ENCODE measurements at places on chromosomes 4 and X.

DNA sequence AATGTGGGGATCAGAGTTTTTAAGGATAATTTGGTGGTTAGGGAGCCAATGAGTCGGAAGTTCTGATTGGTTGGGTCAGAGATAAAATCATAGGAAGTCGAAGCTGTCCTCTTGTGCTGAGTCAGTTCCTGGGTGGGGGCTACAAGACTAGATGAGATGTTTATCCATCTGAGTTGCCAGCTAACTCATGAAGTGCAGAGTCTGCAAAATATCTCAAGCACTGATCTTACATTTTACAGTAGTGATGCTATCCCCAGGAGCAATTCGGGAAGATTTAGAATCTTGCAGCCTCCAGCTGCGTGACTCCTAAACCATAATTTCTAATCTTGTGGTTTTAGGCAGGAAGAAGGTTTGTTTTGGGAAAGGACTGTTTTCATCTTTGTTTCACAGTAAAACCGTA is 565.8 kb upstream of the SPANXN1 start:
- no peak overlapping the region for H3K4me3 ChIP-seq
- DNase-seq = no peak
- no peak overlapping the region for H3K27ac ChIP-seq
- no peaks in the 10 kb centered on the region for H3K27me3 ChIP-seq
- no peaks in the 10 kb centered on the region for H3K36me3 ChIP-seq

DNA sequence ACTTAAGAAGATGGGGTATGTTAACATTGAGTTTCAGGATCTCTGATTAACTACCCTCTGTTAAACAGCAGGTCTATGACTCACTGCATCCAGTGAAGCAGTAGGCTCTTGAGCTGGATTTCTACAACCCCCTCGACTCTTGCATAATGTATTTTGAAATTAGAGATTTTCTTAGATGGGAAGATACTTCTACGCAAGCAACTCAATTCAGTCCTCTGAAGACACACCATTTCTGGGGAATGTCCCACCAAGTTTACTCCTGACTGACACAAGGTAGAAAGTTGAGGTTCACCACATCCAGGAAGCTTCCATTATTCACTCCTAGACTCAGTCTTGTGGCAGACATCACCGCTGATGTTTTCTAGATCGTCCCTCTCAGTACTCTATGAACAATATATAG is 12.9 kb downstream of the PALLD start:
- peak overlapping the region; percentile 47 for H3K27ac ChIP-seq
- peaks cover 9% of the 10 kb centered on the region for H3K27me3 ChIP-seq
- peak; percentile 57 for DNase-seq
- H3K4me1 ChIP-seq = peaks cover 32% of the 10 kb centered on the region
- H3K36me3 ChIP-seq = no peaks in the 10 kb centered on the region

DNA sequence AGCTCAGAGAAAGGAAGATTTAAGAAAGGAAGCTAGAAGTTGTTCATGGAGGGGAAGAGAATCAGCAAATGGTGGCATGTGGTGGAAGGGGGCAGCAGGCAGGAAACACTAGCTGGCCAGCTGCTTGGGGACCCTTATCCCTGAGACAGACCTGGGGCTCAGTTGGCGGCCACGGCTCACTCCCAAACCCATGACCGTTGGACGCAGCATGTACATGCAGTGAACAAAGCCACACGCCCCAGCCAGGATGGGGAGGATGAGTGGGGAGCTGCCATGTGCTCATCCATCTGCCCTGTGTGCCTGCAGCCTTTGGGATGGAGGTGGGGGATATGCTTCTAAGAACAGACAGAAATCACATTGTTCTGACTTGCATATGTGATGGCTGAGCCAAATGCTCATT is 155.2 kb upstream of the PABPC5 start:
- no peak for DNase-seq
- H3K27me3 ChIP-seq = no peaks in the 10 kb centered on the region
- no peaks in the 10 kb centered on the region for H3K36me3 ChIP-seq
- H3K27ac ChIP-seq = no peak overlapping the region

DNA sequence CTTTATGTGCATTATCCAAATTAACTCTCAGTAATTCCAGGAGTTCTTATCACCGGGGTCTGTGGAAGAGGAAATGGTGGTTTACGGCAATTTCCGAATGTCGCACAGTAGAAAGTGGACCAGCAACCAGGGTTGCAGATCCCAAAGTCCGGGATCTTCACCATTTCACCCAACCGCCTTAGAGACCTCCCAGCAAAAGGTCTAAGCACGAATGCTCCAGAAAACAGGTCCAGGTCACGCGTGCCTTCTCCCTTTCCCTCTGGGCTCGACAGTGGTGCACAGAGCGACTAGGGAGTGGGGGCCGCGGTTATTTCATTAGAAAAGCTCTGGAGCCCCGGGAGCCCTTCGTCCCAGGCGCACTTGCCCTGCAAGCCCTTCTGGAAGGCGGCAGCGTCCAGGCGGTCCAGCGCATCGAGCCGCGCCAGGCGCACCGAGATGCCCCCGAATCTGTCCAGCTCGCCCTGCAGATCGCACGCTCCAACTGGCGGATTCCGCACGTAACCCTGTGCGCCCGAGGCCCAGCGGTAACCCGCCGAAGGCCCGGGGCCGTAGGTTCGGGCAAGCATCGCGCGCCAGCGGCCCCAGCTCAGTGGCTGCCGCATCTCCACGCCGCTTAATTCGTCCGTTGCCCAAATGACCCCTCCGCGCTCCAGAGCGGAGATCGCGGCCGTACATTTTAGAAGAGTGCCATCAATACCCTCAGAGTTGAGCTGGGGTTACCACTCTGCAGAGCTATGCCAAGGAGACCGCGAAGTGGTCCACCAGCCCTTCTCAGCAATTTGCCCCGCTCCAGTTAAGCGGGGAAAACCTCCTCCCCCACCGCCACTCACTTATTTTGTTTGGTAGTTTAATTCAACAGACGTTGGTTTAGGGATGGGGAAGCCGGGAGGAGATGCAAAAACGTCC is at the start of gene NUDT6:
NUDT6 (minus strand) TSS at position 627 of the 906 bp plus-strand sequence; CDS start at position 602, 25 bp downstream.
- H3K4me1 ChIP-seq = peaks cover 16% of the 10 kb centered on the region
- H3K36me3 ChIP-seq = no peaks in the 10 kb centered on the region
- H3K27ac ChIP-seq = peak within 1 kb of the TSS; percentile 96
- peak; percentile 38 for DNase-seq

DNA sequence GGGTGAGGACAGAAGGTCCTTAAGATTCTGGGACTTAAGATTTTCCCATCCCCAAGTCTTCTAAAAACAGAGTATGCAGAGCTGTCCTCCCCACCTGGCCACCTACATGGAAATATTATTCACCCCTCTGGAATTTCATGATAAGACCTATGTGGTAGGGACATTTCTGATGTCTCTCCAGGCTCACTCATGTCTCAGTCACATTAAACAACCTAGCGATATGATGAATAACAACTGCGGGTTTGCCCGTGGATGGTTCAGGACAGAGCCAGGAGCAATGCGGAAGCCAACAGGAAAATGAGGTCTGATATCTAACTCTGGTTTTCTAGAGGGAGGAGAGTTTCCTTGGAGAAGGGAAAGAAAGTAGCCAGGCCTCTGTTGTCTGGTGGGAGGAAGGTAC is 47.4 kb downstream of the TEX13A start:
- no peak for DNase-seq
- no peak overlapping the region for H3K4me3 ChIP-seq
- H3K4me1 ChIP-seq = no peaks in the 10 kb centered on the region
- H3K27ac ChIP-seq = no peak overlapping the region

- no peaks in the 10 kb centered on the region for H3K4me1 ChIP-seq
- H3K36me3 ChIP-seq = no peaks in the 10 kb centered on the region
- H3K27me3 ChIP-seq = peaks cover 19% of the 10 kb centered on the region
- no peak overlapping the region for H3K27ac ChIP-seq
These were observed 6.0 kb upstream of the CENPE start for GRCh38 chr4:103204111-103204510.

- no peaks in the 10 kb centered on the region for H3K36me3 ChIP-seq
- H3K4me1 ChIP-seq = no peaks in the 10 kb centered on the region
- DNase-seq = no peak
- no peak overlapping the region for H3K27ac ChIP-seq
These were observed 247.1 kb upstream of the PITX2 start for GRCh38 chr4:110869862-110870572.
